ENCODE measurements at places on chromosomes 12 and 14.

DNA sequence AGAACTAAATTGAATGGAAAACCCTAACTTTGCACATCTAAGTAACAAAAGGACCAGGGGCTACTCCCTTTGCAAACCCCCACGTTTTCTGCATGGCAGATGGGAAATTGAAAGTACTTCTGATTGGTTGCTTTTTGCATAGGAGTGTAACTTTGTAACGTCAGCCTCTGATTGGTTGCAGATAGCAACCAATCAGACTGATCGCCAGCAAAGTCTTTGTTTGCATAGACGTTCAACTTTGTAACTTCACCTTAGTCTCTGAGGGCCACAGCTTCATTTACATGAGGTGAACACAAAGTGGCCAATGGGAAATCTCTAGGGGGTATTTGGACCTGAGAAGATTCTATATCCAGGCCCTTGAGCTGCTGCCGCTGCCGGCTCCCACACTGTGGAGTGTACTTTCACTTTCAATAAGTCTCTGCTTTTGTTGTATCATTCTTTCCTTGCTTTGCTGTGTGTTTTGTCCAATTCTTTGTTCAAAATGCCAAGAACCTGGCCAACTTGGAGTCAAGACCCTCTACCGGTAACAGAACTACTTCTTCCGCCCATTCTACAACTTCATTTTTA is 102.5 kb upstream of the PRICKLE1 start:
- DNase-seq = no peak

DNA sequence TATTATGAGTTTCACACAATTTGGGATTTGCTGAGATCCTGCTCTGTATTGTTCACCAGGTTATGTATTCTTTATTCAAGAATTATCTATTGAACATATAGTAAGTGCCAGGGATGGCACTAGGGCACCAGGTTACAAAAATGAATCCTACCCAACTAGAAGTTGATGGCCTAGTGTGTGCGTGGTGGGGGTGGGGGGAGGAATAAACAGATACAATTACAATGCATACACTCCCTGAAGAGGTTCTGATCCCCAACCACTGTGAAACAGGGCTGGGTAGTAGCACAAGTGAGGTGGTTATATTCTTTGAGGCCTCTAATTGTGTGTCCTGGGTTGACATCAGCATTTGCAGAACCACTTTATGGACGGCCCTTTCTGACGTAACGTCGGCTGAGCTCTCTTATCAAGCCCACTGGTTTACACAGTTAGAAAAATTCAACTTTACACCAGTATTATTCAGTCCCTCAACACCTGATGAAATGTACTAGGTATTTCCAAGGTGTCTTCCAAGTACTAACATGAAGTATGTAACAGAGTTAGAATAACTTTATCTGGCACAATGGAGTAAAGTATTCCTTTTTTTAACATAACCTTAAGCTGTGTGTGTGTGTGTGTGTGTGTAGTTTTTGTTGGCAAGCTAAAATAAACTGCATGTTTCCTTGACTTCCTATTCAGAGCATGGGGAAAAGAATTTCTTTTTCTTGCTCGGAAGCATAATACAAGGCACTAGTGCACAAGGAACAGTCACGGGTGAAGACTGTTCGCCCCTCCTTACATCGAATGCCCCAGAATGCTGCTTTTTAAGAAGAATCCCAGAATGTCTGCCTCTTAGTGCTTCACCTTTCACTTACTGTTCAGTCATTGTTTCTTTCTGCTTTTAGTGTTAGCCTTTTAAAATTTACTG is 8.1 kb upstream of the GLRX5 start:
- DNase-seq = no peak

DNA sequence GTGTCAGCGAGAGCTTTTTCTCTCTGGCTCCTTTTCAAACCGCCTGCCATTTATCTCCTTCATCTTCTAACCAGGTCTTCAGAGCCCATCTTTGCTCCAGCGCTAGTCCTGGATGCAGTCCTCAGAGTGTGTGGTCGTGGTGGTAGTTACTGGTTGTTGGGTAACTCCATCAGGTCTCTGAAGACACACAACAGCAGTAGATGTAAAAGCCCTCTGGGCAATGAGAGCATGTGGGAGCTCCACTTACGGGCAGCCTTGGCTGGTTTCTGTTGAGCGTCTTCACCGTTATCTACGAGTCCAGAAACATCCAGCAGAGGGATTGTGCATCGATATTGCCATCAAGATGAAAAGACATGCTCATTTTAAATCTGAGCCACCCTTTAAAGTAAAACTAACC is 61.2 kb downstream of the FBXL14 start:
- no peak for DNase-seq

GRCh38 chr12:78550831-78551230 is 313.7 kb upstream of the SYT1 start:
- DNase-seq = no peak

DNA sequence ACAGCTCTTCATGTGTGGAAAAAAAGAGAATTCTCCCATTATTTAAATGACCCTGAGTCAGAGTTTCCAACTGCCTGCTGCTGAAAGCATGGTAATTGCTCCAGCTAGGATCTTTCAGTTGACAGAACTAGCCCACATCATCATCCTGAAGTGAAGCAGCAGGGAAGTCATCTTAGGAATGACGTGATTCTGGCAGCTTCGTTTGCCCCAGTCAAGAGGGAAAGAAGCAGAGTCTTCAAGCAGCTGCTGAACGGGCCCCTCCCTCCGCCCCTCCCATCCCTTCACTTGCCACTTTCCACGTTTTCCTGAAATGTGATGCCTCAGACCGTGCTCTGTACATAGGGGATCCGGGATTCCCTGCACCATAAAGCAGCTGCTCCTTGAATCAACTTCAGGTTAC is 455.0 kb upstream of the TMEM132C start:
- DNase-seq = no peak

DNA sequence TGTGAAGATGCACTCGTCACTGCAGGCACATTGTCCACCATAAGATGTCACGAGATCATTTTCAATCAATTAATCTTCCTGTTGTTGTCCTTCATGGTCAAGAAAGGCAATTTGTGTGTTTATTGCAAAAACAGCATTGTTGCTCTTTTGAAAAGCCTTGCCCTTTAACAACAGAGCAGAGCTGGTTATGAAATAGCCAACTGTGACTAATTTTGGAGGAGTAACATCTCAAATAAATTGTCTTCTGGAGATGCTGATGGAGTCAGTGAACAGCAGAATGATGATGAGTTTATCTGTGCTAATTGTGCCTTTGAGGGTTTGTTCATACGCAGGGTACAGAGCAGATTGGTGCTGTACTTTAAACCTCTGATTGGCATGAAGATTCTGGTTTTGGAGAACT is 88.3 kb upstream of the E2F7 start:
- no peak for DNase-seq

DNA sequence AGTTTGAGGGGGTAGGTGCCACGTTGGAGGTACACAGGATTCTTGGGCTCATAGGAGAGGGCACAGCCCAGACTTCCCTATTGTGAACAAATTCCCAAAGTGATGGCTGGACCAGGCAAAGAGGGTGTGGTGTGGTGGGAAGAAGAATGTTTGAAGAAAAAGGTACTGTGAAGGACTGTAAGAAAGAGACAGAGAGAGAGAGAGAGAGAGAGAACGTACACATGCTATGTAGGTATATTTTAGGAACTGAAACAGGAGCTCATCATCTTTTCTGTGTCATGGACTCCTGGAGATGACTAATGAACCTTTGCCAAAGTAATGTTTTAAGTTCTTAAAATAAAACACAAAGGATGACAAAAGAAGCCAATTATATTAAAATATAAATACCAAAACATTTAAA is 24.5 kb downstream of the SLC17A8 start:
- no peak for DNase-seq

GRCh38 chr12:115491511-115492250 is 785.8 kb downstream of the MED13L start:
- peak; percentile 48 for DNase-seq

DNA sequence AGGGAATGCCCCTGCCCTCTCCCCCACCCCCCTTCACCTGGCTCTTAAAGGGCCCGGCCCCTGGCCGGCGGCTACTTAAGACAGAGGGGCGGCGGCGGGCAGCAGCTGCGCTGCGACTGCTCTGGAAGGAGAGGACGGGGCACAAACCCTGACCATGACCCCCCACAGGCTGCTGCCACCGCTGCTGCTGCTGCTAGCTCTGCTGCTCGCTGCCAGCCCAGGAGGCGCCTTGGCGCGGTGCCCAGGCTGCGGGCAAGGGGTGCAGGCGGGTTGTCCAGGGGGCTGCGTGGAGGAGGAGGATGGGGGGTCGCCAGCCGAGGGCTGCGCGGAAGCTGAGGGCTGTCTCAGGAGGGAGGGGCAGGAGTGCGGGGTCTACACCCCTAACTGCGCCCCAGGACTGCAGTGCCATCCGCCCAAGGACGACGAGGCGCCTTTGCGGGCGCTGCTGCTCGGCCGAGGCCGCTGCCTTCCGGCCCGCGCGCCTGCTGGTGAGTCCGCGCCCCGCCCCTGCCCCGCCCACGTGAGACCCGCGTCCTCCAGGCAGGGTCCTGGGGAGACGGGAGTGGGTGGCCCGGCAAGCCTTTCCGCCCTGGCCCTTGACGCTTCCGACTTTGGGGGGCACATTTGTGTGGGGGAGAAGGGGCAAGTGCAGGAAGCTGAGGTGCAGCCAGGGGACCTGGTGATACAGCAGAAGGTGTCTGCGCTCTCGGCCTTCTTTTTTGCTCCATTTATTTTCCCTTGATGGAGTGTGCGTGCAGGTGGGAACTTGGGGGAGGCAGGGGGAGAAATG is at the start of gene IGFBP6:
IGFBP6 (plus strand) TSS at position 104 of the 790 bp plus-strand sequence; CDS start at position 155, 51 bp downstream.
- no peak for DNase-seq

- no peak for DNase-seq
Observed at GRCh38 chr12:96510306-96510764, 21.0 kb downstream of the CFAP54 start.

DNA sequence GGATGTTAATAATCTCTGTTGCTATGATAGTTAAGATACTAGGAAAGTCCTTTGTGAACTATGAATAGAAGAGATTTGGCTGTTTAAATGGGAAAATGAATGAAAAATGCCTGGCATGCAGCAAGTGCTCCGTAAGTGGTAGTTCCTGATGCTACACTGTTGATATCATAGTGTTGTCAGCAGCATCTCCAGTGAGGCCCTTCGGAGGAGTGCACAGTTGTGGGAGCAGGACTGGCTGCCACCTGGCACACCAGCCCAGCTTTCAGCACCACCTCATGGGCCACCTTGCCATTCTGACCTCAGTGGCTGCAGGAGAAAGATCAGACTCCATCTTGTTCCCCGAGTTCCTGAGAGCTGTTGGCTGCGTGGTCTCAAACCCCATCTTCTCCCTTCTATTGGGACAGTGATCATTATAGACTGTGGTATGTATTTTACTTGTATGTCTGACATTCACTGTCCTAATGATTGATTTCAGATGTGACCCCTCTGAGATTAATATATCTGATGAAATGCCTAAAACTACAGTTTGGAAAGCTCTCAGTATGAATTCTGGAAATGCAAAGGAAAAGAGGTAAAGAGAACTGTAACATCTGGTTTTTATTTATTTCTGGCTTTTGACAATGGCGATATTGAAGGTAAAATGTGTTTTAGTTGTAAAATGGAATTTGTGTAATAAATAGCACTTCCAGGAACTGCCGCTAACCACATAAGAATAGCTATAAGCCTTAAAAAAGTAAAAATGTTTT is 80.9 kb downstream of the SLC4A8 start:
- no peak for DNase-seq

DNA sequence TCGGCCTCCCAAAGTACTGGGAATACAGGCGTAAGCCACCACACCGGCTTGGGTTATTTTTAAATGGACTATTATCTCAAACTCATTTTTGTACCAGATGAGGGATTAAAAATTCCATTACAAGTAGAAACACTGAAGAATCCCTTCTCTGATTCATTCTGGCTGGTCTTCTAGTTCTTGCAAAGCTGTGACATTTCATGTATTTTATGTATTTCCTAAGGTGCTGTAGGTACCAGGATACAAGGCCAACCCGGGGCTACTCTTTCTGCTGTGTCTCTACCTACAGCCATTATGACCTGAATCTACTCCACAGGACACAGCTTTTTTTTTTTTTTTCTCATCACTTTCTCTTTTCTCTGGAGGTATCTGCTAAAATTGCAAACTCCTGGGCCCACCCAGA is 24.9 kb downstream of the CPM start:
- no peak for DNase-seq

DNA sequence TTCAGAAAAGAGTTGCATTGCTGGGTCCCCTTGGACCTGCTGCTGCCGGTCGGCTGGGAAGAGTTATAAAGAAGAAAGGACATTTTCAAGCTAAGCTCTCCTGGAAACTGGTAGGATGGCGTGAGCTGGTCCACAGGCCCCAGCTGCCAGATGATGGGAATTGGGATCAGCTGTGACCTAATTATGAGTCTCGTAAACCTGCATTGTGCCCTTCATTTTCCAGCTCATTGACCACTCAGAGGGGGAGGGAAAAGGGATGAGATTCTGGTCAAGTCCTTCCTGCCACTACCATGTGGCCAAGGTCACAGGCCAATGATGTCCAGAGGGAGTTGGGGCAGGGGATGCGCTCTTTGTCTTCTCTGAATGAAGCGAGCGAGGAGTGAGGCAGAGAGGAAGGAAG is 320.9 kb downstream of the NRXN3 start:
- DNase-seq = no peak

DNA sequence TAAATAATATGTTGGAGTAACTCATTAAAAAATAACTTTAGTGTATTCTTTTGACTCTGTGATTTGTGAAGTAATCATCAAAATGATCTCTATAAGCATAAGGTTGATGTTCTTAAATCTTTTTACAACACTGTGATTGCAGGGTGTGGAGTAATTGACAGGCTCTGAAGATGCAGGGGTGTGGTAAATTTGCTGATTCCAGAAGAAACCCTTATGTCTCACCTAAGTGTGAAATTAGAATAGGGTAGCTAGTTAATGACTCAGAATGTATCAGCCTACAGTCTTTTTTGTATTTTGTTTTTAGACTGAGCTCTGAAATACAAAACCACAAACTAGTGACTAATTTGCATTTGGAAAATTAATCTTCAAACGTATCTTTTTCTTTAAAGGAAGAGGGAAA is 5.9 kb downstream of the PRPF39 start:
- DNase-seq = no peak

GRCh38 chr12:123897221-123897620 is 75.4 kb downstream of the CCDC92 start:
- no peak for DNase-seq

- DNase-seq = peak; percentile 83
Observed at GRCh38 chr14:106844608-106845285, 1318.4 kb downstream of the TMEM121 start.

GRCh38 chr12:131137836-131138637 is 184.3 kb downstream of the ADGRD1 start:
- DNase-seq = no peak
